Urinary bladder (tissue), 4 donors: ENCODE measurements at places on chromosomes 11 and 22.

DNA sequence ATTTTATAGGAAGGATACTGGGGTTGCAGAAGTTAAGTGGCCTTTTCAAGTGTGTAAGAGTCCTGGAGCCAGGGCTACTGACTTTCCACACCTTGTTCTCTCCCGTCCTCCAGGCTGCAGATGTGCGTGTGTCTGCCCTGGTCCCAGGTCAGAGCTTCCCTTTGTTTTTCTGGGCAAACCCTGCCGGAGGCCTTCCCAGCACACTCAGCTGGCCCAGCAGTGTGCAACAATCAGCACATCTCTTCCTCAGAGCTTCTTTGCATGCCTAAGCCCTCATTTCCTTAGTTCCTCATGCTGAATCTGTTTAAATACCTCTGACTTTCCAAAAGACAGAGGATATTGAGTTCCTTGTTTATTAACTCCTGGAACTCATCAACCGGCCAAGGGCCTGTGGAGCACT is 80.6 kb downstream of the KCNJ1 start:
- no peak for DNase-seq

- no peak for DNase-seq
Observed at GRCh38 chr22:42180349-42180842, 49.8 kb upstream of the CYP2D6 start.

DNA sequence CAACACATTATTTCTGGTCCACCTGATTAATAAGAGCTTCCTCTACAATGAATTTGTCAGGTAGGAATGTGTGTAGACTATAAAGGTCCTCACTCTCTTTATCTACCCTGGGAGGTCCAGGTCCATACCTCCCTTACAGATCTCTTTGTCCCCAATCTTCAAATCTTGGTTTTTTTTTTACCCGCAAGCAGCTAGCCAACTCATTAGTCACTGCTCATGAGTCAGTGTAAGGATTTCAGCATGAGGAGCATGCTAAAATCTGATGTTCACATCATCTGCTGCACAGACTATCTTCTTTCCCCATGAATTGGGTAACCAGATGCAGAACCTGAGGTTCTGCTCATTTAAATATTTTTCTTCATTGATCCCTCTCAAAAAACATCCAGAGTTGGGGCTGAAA is 397.0 kb upstream of the ISX start:
- no peak for DNase-seq

DNA sequence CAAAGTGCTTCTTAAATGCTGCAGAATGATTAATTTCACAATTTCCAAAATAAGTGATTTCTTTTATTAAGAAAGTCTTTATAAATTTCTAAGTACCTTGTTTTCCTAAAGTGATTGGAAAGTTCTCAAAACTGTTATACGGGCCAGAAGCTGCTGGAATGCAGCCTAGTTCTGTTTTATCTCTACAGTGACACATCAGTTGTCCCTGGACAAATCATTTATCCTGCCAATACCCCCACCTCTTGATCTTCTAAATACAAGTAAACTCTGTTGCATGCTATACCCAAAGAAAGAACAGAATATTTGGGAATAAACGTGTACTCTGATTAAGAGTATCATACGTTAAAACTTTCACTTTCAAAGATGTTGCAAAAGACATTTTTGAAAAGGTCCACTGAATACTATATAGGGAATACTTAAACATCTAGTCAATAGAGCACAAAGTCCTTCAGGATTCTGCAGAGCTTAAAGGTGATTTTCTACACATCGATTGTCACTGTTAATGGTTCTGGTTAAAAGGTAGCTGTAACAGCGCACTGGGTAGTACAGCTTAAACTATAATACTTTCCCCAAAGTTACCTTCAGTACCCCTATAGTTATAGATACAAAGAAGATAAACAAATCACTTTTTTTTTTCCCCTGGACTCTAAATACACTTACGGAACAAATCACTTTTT is 92.1 kb upstream of the APOA1 start:
- DNase-seq, result no peak

DNA sequence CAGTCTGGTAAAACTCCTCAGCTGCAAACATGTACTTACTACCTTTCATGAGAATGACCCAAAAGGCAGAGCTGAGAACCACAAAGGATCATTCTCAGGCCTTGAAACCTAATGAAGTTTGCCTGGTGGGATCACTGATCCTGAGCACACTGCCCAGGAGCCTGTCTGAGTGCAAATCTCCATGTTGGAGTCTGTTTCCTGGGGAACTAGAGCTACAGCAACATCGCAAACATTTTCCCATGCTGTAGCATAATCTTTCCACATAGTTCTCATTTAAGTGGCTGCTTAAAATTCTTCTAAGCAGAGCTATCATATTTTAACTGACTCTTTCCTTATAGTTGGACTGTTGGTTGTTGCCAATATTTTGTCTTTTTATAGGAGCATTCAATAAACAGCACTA is 58.5 kb downstream of the GUCY1A2 start:
- no peak for DNase-seq
